EH (cell line): ENCODE measurements at places on chromosomes 11 and 22.

DNA sequence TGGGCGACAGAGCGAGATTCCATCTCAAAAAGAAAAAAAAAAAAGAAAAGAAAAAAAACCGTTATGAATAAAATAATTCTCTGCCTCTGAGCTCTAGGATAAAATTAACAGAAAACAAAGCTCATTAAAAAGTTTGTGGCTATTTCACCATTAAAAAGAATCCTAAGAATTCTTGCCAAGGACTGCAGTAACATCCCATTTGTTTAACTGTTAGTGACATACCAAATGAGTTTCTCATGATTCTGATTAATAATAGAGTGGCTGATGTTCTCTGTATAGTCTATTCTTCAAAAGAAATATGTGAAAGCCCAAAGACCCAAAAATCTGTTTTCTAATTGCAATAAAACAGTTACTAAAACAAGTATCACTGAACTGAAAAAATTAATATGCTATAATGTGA, 19.7 kb downstream of the CLNS1A start:
- DNase-seq: peak; percentile 83

GRCh38 chr11:131122448-131122847, 206.2 kb upstream of the SNX19 start:
- no peak for DNase-seq

DNA sequence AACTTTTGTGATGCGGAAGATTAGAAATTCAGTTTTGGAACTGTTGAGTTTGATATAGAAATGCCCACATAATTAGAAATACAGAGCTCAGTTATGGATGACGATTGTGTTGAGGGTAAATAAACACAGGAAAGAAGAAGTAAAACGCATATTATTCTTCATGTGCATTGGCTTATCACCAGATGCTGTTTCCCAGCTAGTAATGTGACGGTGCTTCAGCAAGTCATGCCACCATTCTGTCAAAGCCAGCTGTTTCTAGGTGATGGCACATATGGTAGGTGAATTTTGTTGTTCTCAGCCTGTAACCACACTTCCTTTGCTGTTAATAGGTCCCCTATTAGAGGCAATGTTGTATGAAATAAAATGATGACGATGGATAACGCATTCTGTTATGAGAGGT, 68.9 kb downstream of the C11orf65 start:
- no peak for DNase-seq

DNA sequence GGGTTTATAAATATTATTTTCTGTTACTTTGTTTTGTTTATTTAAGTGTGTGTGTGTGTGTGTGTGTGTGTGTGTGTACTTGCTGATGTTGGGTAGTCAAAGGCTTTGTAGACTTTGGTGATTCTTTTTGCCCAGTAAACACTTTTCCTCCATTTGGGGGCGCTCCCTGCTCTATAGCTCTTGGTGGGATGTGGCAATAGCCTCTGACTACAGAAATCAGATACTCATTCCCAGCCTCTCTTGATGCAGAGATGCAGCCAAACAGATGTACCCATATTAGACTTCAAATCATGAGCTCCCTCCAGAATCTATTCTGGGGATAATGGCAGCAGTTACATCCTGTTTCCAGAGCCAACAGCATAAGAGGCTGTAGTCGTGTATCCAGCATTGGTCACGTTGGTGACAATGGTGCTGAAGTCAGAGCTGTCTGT, 33.4 kb upstream of the APOL5 start:
- peak; percentile 46 for DNase-seq

DNA sequence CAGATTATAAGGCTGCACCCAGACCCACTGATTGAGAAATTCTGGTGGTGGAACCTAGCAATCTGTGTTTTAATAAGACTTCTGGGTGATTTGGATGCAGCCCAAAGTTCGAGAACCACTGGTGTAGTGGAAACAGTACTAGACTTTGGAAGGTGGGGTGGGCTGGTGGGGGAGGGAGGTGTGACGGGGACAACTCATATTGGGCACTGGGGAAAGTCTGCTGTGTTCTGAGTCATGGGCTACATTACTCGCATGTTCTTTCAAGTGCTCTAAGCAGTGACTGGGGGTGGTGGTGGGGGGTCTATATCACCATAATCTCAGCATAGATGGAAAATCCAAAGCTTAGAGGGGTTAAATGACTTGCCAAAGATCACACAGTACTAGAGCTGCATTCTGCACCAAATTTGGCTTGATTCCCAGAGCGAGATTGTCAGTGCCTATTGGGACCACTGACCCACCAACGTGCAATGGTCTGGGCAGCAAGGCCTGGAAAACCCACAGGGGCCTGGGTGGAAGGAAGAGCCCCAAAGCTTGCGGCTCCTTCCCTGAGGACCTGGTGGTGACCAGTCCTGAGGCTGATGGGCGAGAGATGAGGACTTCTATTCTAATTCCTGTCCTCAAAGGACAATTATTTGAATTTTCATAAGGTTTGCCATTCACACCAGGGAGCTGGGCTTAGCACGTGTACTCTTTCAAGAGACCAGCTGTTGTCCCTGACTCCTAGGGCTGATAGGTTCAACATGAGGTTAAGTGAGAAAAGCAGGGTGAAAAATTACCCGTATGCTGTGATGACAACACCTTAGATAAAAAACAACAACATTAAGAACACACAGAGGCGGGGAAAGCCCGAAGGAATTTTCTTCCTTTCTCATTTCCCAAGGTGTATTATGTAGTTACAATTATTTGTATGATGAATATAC, 77.5 kb upstream of the NARS2 start:
- no peak for DNase-seq

DNA sequence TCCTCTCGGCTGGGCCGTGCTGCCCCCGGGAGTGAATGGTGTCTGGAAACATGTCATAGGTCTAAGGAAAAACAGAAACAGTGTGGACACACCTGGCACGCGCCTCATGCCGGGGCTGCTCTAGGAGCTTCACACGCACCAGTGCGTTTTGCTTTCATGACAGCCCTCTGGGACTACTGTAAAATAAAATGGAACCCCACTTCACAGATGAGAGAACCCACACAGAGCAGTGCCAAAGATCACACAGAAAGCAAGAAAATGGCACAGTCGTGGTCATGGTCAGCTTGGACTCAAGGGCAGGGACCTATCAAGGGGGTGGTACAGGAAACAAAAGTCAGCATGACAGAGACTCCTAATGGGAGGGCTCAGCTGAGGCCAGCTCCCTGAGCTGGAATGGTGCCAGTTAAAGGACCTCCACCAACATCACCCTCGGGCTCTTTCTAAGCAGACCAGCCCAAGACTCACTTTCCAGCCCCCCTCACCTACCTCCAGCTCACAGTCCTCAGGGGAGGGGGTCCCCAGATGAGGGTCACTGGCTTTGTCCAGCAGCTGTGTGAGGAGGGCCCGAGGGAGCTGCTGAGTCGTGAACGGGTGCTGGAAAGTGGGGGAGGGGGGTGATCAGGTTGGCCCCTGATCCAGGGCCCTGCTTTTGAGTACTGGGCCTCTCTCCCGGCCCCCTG, 3.3 kb downstream of the MAP4K2 start:
- no peak for DNase-seq
